NCI-H1694 (cell line): ENCODE measurements at places on chromosomes 12 and 14.

DNA sequence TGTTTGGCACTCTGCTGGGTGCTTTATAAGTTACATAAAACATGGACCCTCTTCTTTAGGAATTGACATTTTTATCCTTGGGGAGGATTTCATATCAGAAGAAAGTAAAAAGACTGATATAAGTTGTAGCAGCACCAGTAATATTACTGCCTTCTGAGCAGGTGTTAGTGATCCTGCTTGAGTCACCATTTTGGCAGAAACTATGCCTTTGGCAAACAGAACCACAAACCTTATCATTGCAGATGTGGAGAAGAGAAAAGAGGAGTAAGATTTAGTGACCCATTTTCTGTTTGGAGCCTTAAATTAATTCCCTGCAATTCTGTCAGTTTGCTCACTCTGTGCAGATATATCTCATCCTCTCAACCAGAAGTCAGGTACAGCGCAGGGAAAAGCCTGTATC, 23.0 kb downstream of the ZNF410 start:
- no peak for DNase-seq

DNA sequence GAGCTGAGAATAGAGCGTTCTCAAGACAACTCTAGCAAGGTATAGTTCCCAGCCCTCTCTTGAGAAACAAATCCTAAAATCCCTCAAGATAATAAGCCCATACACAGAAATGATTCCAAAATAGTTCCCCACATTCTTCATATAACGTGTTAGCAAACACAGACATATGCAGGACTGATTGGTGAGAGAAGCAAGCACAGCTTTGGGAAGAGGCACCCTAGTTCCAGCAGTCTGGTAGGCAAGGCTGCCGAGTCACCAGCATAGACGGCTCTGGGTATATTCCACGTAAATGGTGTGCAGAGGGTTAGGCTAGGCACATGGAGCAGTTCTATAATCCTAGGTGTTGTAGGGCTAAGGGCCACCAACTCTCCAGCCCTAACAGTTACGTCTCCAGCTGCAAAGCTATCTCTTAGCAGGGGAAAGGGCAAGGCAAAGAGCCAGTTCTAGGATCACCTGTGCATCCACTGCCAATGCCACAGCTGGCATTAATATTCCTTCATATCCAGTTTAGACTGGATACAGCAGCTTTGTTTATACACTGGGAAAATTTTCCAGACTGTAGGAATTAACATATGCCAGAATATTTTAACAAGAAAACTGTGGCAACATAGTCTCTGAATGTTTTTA, 52.9 kb downstream of the SH2B3 start:
- DNase-seq: no peak

GRCh38 chr12:21881965-21882364, 59.3 kb downstream of the ABCC9 start:
- no peak for DNase-seq

DNA sequence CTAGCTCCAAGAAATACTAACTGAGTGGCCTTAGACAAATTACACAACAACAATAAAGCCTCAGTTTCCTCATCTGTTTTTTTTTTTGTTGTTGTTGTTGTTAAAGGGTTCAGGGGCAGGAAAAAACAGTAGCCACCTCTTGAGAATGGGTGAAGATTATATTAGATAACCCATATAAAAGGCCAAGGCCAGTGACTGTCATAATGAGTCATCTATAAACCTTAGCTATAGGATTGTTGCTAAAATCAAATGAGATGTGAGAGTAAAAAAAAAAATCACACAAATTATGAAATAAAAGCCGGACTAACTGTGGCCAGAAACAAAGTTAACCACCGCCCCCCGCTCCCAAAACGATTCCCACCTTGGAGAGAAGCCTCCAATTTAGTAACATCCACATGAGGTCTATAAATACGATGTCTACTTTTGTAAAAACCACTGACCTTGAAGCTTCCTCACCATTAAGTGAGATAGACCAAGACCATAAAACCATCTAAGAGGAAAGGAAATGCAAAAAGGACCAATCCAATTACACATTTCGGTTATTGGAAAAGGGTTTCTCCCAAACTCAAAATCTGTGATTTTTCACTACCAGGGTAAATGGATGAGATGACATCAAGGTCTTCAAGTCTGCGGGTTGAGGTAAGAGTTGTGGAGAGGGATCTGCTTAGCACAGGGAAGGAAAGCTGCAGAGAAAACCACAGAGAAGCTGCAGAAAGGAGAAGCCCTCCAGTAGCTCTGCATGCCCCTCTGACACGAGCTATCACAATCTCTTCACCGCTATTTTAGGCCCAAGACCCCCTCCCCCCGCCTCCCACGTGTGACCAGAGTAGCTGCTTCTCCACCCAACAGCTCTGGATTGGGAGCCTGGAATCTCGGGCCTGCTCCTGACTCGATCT, 1.0 kb downstream of the NAA25 start:
- no peak for DNase-seq

DNA sequence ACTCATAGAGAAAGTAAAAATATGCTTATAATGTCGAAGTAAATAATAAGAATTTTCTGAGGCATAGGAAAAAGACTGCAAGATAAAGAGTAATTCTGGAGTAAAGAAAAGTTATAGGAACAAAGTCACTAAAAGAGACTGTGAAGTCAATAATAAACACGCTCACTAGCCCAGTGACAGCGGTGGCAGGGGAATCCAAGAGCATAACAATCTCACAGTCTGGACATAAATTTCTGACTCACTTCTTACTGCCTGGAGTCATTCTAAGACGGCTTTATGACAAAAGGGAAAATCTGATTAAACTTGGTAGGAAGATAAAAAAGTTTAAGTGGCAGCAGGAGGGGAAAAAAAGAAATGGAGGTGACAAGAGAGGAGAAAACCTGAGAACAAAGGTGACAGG, 56.4 kb upstream of the GRIP1 start:
- DNase-seq: no peak

- DNase-seq: no peak
Measured at GRCh38 chr12:113464852-113465719, 6.6 kb downstream of the LHX5 start.

GRCh38 chr12:60266381-60266852, 670.6 kb downstream of the SLC16A7 start:
- DNase-seq: no peak

- DNase-seq: no peak
Measured at GRCh38 chr12:89618113-89618862, 90.3 kb downstream of the ATP2B1 start.

GRCh38 chr14:53549956-53550355, 396.8 kb upstream of the DDHD1 start:
- DNase-seq: no peak

DNA sequence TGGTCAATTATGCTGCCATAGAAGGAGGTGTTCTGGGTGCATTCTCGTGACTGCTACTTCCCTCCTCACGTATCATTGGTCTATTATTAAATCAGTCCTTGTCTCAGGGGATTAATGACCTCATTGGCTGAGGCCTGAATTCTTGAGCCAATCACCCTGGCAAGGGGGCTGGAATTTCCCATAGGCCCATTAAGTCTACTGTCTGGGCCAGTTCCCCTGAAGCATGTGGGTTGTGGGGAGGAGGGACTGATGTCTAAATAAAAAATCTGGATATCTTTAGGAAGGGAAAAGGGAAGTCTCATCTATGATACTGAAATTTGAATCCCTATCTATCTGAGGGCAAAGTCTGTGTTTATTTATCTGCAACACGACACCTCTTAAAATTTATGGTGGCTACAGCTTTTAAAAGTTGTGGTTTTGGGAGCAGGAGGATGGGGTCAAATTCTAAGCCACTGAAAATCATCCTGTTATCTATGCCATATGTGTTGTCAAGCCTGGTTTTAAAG, 71.9 kb downstream of the DYRK2 start:
- DNase-seq: no peak

DNA sequence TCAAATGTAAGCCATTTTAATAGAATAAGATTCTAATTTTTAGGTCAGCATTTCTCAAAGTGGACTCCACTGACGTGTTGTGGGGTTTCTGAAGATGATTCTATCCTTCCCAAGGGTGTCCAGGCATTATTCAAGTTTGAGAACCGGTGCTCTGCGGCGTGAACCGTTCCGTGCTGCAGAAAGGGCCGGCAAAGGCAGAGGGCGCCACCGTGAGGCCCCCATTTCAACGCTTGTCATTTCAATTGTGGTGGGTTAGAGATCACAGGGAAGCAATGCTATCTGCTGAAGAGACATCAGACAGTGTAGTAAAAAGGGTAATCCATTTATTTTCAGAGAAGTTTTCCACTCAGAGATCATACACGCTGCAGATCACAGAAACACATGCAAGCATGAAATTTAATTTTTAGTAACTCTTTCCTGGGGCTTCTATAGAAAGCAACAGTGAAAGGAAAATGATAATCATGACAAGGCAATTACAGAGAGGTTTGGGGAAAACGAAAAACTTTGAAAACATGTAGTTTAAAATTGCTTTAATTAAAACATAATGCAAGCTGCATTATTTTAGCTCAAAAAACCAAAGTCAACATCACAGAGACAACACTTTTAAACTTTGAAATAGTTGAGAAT, 201.7 kb downstream of the EXOC5 start:
- peak; percentile 70 for DNase-seq

DNA sequence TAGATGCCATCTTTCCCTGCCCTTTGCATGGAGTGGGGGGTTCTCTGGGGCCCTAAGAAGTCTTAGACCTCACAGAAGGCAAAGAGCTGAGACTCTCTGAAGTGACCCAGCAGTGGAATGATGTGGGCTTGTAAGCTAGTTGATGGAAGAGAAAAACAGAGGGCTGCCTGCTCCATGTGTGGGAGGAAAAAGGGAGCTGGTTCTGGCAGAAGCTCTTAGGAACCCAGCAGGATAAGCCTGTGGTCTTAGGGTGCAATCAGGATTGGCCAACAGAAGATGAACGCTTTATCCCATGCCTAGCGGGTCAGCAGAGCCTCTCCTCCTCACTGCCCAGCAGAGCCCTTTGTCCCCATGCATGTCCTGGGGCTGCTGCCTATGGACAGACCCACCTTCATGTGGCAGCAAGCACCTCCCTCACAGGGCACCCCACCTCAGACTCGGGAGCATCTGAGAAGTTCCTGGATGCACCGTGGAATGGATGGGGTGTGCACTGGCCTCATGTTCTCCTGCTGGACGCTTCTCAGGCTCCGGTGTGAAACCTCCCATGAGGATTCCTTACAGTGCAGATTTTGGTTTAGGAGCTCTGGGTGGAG, 152.7 kb downstream of the ADGRD1 start:
- no peak for DNase-seq

DNA sequence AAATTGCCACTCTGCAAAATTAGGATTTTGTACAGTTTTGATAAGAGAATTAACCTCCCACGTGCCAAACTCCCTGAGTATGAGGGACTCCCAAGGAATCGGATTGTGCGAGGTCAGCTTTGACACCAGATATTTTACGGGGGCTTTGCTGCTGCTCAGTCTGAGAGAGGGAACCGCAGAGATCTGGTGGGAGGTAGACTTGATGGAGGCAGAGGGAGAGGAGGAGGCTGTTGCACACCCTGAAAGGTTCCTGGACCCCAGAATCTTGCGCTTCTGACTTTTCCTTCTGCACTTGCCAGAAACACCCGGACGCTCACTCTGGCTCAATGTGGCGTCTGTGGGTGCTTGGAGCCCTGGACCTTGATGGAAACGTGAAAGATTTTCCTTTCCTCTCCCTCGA, 83.9 kb downstream of the PAPOLA start:
- no peak for DNase-seq

DNA sequence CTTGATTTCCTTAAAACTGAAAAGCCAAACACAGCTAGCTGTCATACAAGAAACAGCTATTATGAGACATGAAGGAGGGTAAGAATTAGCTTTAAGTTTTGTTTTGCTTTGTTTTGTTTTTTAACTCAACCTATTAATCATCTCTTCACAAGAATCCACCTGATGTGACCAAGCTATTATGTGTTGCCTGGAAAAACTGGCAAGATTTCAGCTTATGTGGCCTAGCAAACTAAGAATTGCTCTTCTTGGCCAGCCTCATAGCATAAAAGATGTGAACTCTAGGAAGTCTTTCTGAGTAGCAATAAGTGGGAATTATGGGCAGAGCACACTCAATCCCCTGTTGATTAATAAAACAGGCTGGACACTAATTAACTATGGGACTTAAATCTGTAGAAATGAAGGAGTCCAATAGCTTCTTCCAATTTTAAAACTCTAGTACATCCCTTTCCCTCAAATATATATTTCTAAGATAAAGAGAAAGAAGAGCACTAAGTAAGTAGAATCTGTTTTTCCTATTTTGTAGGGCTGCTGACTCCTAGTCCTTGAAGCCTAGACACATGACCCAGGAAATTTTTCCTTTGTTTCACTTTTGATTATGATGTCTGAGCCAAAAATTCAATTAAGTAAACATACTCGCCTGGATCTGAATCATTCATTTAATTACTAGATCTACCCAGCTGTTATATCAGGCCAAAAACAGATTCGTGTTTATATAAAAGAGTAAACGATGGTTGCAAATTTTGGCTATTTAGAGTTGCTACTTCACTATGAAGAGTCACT, 75.7 kb downstream of the GTF2A1 start:
- peak; percentile 75 for DNase-seq

- peak; percentile 74 for DNase-seq
Measured at GRCh38 chr12:108773798-108774788, 42.8 kb upstream of the CORO1C start.

GRCh38 chr14:27245947-27246346, 648.1 kb upstream of the NOVA1 start:
- DNase-seq: no peak

GRCh38 chr14:49159081-49159480, 427.1 kb downstream of the RPS29 start:
- DNase-seq: no peak

GRCh38 chr12:64688219-64688618, 71.0 kb downstream of the GNS start:
- DNase-seq: no peak

GRCh38 chr12:114638790-114639435, 45.1 kb downstream of the TBX3 start:
- DNase-seq: no peak

DNA sequence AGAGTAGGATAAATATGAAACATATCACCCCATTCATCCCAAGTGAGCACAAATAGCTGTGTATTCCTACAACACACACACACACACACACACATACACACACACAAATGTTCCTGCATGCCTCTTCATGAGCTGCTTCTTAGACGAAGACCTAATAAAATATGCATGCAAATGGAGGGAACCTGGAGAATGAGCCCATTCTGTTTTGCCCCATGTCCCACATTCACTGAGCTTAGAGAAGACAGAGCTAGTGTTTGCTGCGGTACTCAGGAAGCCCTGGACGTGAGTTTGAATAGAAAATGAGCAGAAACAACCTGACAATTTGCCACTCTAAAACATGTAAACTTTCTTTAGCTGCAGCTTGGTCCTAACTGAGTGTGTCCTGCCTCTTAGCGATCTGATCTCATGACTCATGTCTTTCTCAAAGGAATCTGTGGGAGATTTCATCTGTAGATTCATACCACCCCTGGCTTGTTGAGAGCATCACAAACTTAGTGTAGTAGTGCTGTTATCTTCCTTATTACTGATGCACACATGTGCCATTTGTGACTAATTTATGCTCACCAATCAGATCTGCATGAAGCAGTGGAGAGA, 86.8 kb downstream of the ITPR2 start:
- DNase-seq: no peak

- no peak for DNase-seq
Measured at GRCh38 chr12:25107920-25108319, 87.0 kb downstream of the DNAI7 start.

- no peak for DNase-seq
Measured at GRCh38 chr12:111267144-111267543, 101.8 kb downstream of the PHETA1 start.
